ENCODE measurements at places on chromosomes 4 and X.

DNA sequence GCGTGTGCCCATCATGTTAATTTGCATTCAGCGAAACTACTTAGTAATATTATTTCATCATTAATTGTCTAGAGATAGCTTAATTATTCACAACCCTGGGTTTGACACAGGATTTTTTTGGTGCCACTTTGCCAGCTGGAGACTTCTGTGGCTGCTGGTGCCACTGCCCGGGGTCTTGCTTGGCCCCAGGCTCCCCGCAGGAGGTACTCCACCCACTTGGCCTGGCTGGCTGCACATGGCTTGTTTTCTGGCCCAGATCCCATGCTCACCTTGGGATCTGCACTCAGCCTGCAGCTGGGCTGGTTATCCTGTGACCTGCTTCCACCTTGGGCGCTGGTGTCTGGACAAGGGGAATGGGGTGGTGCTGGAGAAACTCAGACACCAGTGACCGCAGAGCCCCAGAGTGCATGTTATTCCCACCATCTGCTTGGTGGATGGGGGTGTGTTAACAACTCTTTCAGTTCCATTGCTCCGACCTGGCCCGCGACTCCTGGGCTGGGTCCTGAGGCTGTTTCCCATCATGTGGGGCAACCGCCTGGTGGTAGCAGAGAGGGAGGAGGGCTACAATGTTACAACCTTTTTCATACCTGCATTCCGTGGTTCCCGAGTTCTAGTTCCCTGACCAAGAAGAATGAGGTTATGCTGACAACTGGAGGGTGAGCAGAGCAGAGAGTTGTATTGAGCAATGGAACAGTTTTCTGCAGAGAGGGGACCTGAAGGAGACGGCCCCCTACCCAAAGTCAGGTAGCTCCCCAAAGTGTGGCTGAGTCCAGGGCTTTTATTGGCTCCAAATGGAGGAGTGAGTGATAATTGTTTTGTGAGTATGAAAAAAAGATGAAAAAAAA, 1950.0 kb upstream of the IGFBP7 start:
- DNase-seq: no peak

- no peak for DNase-seq
These were observed 600 bp downstream of the RADX start for GRCh38 chrX:106612393-106612763.

- no peak for DNase-seq
These were observed 182.7 kb upstream of the FGF16 start for GRCh38 chrX:77264490-77264889.

DNA sequence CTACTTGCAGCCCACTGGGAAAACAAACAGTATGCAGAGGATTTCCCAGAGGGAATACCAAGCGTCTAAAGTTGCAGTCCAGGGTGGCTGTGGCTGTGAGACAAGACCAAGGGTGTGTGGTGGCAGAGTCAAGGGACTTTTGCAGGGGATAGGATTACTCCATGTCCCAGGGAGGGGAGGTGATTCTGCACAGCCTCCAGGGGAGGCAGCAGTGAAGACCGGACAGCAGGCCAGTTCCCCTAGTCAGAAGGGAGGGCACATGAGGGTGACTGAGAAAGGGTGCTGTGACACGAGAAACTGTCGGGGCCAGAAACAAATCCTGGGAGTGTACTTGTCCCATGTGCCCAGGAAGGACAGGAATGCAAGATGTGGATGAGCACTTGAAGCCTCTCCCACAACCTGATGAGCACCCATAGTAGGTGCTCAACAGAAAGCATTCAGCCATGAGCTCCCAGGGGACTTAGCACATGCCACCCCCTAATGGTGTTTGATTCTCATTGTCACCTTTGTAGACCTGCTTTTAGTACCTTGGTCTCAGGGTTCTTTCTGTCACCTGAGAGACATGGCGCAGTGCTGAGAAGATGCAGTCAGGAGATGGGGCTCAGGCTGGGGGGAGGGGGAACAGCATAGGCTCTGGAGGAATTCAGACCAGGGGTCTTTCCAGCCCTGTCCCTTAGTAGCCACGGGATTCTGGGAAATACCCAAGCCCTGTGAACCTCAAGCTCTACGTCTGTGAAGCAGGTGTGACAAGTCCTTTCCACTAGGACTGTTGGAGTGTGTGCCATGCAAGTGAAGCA, 18.1 kb upstream of the HSFX3 start:
- DNase-seq: no peak

GRCh38 chrX:120575379-120576114, 14.8 kb upstream of the CUL4B start:
- no peak for DNase-seq

- DNase-seq: no peak
These were observed 217.8 kb upstream of the HCCS start for GRCh38 chrX:10893366-10893765.

- DNase-seq: no peak
These were observed 56.1 kb upstream of the TMEM131L start for GRCh38 chr4:153409924-153410501.

- no peak for DNase-seq
These were observed 34.2 kb downstream of the OCRL start for GRCh38 chrX:129574214-129574613.

DNA sequence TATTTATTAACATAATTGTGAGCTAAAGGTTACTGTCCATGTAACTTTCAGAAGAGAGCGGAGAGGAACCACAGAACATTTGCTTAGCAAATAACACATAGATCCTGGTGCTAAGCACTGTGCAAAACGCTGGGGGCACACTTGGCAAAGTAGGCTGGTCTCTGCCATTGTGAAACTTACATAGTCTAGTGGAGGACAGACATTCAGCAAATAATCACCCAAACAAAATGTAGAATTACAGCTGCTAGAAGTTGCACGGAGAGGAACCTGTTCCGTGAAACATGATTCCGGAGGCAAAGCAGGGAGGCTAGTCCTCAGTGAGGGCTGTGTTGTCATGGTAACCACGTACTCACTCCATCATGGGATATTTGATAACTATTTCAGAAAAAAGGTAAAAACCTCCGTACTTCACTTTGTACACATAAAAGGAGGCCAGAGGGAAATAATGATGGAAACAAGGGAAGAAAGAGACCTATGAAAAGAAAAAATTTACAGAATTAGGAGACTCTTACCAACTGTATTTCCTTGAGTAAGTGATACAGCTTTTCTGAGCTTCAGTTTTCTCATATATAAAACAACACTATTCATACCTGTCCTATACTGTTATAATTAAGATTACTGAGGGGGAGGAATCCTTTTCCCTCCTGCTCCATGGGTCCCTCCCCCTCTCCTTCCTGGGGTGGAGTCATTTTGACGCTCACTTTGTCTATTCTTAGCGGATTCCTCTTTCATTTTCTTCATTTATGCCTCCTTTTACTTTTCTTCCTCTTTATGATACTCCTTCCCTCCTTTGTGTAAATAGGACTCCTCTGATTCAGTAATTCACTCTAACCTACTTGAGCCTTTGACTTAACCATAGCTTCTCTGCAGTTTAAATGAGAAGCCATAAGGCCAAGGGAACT, 825 bp upstream of the RASGEF1B start:
- no peak for DNase-seq

DNA sequence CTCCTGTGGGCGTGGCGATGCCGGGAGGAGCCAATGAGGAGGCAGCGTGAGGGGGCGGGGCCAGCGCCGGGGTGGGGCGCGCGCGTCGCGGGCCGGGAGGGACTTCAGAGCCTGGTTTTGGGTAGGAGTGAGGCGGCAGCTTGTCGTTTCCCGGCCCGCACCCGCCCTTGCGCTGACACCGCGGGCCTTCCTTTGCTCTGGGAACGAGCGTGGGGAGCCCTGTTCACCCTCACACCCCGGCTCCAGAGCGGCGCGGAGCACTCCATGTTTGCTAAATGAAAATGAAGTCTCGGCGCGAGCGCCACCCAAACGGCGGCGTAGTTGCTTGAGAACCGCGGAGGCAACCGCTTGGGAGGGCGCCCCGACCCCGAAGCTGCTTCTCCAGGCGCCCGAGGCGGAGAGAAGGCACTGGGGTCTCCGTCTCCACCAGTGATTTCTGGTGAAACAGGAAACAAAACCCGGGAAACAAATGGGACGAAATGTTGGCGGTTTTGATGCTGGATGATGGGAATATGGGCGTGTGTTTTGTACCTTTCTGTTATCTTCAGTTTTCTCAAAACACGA, 497 bp upstream of the GRPEL1 start:
- no peak for DNase-seq

DNA sequence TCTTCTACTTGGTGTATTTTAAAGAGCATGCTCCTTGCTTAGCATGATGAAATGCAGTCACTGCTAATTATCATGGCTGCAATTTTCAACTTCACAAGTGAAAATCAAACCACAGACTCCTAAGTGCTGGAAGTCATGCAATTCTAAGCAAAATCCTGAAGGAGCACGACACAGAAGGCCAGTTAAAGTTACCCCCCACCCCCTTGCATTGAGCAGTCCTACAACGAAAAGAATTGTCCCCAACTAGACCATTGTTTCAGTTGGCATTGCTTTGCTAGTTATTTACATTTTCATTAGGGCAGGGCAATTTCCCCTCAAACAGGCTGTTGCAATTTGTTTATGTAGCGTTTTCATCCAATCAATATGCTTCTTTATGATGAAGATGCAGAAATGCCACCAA, 321.2 kb downstream of the PCDH7 start:
- no peak for DNase-seq

- no peak for DNase-seq
These were observed 891 bp downstream of the TLR2 start for GRCh38 chr4:153684971-153685371.

- no peak for DNase-seq
These were observed 15.9 kb downstream of the PPARGC1A start for GRCh38 chr4:23873717-23874535.

- no peak for DNase-seq
These were observed 2.4 kb downstream of the CORIN start for GRCh38 chr4:47835494-47835893.

- DNase-seq: no peak
These were observed 37.6 kb downstream of the ARFIP1 start for GRCh38 chr4:152817331-152817730.

DNA sequence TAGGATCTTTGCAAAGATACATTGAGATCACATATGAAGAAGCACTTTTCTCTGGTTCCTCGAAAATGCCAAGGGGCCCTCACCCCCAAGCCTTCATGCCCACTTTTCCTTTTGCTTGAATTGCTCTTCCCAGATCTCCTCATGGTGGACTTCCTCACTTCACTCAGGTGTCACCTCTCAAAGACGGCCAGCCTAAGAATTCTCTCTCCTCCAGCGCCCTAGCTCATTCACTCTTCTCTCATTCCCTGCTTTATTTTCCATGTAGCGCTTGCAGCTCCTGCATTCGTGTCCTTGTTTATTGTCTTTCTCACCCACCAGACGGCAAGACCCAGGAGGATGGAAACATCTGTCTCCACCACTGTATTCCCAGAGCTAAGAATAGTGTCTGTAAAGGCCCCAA, 32.9 kb downstream of the CCKAR start:
- no peak for DNase-seq

DNA sequence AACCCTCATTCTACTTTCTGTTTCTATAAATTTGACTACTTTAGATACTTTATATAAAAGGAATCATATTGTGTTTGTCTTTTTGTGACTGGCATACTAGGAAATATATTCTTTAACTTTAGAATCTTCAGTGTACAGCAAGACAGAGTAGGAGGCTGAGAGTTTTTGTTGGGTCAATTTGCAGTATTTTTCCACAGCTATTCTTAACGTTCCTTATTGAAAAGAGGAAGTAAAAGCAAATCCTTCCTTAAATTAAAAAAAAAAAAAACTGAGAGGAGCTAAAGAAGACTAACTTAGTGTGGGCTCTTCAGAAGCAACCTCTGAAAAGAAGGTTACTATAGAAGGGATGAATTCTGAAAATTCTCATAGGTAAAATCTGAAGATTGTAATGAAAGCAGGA, 1194.6 kb downstream of the ADGRL3 start:
- DNase-seq: no peak

DNA sequence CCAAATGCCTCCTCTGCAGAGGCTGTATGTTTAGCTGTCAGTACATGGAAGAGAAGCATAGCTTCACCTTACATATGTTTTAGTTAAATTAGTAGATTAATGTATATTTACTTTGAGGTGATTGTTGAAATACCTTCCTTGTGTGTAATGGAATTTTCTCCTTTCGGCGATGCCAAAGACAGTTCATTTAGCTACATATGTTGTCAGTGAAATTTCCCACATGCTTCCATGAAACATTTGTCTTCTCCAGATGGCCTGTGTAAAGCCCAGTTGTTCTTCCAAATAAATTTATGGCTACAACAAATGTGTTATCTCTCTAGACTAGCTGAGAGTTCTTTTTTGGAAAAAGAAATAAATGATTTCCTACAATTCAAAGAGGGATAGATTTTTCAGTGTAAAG, 95.2 kb downstream of the GPAT3 start:
- DNase-seq: no peak

All from stimulated activated CD8-positive, alpha-beta memory T cell treated with anti-CD3 and anti-CD28 coated beads, Interleukin-4, amount 100 ng/mL, for 4 hours (primary cell).